ENCODE measurements at places on chromosomes 4 and X.

DNA sequence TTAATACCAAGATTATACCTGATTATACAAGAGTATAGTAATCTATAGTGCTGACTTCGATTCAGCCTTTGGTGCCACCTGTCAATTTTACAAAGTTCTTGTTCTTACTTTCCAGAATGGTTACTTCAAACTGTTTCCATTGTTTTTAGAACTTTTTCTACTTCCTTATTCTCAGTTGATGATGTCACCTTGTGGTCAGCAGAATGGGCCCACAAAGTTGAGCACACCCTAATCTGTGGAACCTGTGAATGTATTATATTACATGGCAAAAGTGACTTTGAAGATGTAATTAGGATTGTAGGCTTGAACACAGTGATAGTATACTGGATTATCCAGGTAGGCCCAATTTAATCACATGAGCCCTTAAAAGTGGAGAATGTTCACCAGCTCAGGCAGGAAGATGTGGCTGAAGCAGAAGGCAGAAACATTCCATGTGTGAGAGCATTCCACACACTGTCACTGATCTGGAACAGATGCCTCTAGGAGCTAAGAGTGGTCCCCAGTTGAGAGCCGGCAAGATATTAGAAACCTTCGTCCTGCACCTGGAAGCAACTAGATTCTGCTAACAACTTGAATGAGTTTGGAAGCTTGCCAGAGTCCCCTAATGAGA lies 6.3 kb upstream of the SGMS2 start:
- peak; percentile 68 for DNase-seq

DNA sequence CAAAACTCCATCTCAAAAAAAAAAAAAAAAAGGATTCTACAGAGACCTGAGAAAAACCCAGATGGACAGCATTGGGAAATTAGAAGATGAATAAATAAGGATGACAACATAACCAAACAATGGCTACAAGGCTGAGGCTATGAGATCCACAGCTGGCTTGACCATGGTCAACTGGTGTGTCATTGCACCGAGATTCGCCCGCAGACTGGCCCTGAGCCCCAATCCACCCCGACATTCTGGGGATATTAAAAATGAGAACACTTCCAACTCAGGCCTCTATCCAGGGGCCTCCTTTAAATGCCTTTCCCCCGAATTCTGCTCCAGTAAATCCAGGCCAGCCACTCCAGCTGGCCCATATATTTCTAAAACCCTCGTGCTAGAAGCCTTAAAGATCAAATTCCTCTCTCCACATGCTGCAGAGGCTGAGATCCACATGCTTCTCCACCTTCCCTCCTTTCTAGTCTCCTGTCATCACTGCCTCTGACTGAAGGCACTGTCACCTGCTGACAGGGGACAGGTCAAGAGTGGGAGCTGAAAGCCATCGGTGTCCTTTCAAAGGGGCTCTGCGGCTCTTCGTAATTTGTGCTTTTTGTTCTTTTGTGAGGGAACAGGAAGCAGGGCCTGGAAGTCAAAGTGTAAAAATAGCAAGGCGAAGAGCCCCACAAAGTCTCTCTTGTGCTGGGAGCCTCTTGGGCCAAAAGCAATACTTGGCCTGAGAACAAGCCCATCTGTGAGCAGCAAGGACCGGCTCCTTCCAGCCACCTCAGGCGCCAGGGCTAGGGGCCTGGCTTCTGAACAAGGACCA lies 203.7 kb downstream of the NSUN7 start:
- DNase-seq, result no peak

- no peak for DNase-seq
Measured at GRCh38 chrX:95318882-95319281, 1365.8 kb upstream of the DIAPH2 start.

DNA sequence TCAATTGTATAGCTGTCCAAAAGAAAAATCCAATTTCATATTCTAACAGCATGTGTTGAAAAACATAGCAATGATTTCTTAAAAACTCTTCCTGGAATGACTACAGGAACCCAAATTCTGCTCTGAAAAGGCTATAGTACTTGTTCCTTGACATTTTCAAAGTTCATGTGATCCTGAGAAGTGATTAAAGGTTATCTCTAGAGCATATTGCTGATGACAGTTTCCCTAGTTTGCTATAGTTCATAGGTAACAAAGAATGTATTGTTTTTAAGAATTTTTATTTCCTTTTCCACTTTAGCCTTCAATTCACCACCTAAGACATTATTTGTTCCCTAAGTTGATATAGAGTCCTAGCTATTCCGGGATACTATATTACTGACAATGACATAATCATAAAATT lies 1614.6 kb downstream of the PCDH7 start:
- no peak for DNase-seq

GRCh38 chr4:83389037-83389720 lies 54.5 kb upstream of the HPSE start:
- DNase-seq, result no peak

- no peak for DNase-seq
Measured at GRCh38 chr4:13545394-13545808, 1.1 kb upstream of the NKX3-2 start.

GRCh38 chr4:10279261-10279660 lies 162.7 kb upstream of the WDR1 start:
- DNase-seq, result no peak

DNA sequence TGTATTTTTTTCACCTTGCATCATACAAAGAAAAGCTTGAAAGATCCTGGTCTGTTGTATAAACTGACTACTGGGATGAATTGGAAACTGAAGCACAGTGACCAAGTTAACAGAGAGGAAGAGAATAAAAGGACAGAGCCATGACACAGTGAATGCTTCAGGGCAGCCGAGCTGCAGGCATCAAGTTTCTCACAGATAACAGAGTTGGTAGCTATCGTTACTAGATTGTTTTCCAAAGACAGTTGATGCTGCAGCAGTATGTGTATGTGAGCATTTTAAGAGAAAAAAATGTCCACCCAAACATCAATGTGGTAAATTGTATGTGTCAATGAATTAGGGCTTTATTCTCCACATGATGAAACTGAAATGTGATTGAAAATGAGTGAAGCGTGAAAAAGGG lies 1032.7 kb downstream of the ADGRL3 start:
- DNase-seq, result no peak

DNA sequence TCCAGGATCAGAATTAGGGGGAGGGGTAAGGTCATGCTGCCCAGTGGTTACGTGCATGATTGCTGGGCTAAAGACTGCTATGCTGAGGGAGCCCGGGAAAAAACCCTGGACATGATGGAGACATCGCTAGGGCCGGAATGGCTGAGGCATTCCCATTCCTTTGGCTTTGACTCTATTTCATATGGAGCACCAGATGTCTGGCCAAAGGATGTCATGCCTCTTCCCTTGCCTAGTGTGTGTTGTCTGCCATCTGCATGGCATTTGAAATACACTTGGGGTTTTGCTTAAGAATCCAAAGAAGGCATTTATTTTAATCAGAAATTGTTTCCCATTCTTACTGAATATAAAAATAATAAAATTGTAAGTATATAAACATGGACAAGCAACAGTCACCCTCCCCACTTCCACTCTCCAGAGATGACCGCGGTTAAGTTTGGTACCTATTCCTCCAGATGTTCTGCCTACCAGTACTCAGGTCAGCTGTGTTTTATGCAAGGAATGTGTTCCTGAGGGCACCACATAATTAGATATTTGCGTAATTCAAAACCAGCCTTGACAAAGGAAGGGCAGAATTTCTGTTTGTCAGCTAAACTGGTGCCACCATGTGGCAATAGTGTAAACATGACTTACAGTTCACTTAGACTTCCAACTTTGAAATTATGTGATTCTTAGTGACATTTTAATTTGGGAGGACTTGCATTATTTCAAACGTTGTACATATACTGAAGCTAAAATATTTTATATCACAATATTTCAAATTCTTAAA lies 105.9 kb downstream of the CT47B1 start:
- peak; percentile 40 for DNase-seq
